GM04503 (cell line): ENCODE measurements at places on chromosomes 3 and 15.

DNA sequence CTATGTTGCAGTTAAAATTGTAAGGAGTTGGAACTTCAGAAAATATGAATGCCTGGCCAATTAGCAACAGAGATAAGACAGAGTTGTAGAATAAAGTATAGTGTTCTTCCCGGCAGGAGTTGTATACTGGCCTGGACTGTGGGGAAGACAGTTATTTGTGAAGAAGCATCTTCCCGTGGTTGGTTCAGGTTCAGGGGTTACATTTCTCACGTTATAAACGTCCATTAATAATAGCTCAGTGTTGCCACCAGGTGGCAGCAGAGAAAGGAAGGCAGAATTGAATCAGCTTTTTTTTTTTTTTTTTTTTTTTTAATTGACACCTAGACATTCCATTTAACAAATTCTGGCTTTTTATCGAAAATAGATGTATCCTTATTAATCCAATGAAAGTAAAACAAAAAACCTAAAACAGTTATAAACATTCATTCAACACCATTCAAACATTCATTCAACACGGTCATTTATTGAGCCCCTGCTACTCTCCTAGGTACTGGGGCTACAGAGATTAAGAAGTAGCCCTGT lies 66.4 kb upstream of the NR2E3 start:
- no peak for DNase-seq

DNA sequence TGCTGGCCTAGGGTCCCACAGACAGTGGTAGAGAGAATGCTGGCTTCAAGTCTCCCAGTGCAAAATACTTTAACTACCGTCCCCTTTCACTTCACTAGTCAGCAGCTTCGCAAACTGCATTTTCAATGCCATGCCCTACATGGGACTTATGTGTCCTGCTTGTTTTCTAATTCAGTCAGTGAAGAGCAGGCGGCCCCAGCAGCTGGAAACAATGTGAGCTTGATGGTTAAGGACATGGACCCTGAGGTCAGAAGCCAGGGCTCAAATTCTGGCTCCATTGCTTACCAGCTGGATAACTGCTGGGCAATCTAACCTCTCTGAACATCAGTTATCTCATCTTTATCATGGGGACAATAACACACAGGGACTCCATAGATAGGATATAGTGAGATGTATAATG lies 58.4 kb downstream of the SLC12A8 start:
- DNase-seq = no peak

DNA sequence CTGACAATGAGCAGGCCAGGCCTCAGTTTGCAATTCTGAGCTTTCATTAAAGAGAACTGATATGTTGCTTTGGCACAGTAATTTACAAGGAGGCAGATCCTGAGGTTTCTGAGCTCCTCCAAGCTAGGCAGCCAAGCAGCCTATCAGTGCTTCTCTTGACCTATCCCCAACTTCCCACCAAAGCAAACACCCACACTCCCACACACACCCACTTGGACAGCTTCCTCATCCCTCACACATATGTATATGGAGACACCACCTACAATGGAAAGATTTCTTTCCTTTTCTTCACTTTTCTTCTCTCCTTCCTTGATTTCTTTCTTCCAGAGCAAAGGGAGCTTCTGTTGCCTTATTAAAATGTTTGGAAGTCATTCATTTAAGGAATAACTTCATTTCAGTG lies 217.0 kb downstream of the NLGN1 start:
- no peak for DNase-seq

DNA sequence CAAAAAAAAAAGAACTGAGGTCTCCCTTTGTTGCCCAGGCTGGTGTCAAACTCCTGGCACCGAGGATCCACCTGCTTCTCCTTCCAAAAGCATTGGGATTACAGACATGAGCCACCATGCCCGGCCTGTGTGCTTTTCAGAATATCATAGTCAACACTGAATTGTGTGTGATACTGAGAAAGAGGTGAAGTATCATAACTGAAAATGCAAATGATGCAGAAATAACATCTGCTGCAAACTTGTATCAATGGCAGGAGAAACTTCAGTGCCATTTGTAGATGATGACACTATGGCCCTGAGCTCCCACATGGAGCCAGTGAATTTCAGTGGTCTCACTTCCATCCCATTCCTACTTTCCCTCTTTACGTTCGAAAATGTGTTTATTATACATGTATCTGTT lies 21.9 kb downstream of the IL12A start:
- no peak for DNase-seq

DNA sequence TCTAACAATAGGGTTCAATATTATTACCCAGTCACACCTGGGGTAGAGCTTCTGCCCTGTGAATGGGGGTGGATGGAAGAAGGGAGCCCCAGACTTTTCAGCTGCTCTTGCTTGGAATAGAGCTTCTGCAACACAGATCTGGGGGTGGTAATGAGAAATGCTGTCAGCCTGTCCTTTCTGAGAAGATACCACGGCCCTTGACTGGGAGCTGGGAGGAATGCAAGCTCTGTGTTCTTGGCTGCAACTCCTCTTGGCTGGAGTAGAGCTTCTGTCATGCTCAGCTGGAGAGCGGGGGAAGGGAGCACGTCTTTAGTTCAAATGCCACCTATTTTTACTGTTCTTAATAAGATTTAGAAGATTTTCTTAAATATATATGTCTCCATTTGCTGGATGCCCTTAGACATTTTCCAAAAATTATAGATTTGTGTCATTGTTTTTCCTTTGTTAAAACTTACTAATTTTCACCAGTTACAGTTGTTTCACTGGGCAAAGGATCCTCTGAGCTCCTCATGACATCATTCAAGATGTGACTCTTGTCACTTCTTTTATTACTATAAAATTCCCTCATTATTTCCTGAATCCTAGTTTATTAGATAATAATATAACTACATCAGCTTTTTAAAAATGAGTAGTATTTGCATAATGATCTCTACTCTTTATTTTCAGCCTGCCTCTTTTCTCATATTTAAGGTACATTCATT lies 180.0 kb upstream of the TGFBR2 start:
- peak; percentile 37 for DNase-seq

- no peak for DNase-seq
Observed at GRCh38 chr3:61162965-61163364, 88.3 kb downstream of the FHIT start.

- DNase-seq = no peak
Observed at GRCh38 chr3:133130168-133130567, 92.0 kb downstream of the TMEM108 start.

DNA sequence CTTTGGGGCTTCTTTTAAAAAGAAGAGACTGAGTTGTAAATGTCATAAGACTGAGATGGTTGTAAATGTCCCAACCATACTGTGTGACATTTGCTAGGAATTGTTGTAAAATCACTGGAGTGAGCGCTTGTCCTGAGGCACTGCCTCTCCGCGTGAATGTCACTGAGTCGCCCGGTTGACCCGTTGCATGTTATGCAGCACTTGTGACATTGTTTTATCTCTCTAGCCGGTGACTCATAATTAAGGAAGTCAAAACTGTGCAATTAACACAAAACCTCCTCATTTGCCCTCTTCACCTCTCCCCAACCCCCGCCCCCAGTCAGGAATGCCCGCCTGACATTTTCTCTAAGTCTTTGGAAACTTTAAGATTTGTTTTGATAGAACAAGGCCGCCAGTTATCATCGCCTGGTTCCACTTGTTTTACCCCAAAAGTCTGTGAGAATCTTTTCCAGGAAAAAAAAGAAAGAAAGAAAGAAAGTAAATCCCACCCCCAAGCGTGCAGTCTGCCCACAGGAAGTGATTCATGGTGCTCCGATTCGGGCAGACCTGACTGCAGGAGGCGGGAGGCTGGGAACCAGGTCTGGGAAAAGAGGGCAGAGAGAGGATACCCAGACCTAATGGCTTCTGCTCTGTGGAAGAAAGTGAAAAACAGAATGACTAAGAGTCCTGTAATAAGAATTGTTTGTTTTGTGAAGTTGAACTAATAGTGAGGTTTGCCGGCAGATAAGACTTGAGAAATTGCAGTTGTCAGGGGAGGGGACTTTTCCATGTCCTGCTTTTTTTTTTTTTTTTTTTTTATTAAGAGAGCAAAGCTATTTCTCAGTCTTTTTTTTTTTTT lies 84.8 kb downstream of the SMAD3 start:
- DNase-seq = peak; percentile 96

- no peak for DNase-seq
Observed at GRCh38 chr3:128655531-128655930, 4.9 kb upstream of the RPN1 start.

DNA sequence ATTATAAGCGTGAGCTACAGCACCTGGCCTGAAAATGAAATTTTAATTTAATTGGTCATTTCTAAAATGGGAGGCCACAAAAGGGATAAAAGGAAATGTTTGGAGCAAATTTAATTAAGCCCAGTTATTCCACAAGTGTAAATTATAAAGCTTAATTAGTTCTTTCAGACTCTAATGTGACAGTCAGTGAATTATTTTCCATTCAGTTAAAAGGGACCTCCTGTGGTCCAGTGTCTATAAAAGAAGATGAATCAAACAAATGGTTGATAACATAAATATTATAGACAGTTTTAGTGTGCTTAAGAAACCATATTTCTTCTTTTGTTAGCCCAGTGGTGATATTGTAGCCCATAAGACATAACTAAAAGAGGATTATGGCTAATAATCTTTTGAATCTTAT lies 66.4 kb downstream of the CNOT10 start:
- no peak for DNase-seq

DNA sequence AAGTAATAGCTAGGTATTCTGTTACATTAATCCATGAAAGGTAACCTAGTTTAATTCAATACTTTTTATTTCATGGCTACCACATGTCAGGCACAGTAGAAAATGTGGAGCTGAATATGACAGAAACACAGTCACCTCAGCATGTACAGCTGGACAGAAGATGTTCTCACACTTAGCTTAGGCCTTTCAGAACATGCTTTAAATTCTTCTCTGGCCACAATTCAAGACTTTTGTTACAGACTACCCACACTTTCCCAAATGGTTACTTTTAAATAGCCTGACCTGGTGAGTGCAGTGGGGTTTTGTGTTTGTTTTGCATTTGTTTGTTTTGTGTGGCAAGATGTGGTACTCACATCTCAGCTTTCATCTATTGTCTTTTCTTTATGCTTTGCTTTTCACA lies 1079.5 kb downstream of the IGSF11 start:
- no peak for DNase-seq

DNA sequence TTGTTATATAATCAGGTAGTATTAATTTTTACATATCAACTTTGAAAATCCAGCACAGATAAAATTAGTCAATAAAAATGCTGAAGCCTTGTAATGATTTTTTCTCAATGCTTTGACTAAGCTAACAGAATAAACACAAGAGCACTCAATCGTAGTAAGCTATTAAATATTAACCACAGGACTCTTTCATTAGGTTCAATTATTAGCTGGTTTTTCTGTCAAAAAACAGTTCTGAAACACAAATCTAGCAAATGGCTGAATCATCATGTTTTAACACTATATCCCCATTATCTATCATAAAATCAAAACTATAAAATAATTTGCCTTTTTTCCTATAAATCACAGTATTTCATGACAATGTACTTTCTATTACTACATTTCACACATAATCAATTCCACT lies 69.6 kb downstream of the PLOD2 start:
- no peak for DNase-seq

- DNase-seq = peak; percentile 64
Observed at GRCh38 chr15:70376929-70377691, 279.4 kb upstream of the TLE3 start.
